ENCODE measurements at places on chromosomes 1 and 21. TPM values are rescaled to one million over a fixed set of nuclear protein-coding genes. Genes with fewer than 3 reads are reported as not detected.

- DNase-seq, result no peak
Measured at GRCh38 chr1:239185245-239185619, 201.1 kb upstream of the CHRM3 start.

The KIF2C gene
- 101 TPM for total RNA-seq

The C1orf94 gene
- not detected for total RNA-seq

- no peak for DNase-seq
Measured at GRCh38 chr1:65630855-65631254, 161.8 kb upstream of the PDE4B start.

DNA sequence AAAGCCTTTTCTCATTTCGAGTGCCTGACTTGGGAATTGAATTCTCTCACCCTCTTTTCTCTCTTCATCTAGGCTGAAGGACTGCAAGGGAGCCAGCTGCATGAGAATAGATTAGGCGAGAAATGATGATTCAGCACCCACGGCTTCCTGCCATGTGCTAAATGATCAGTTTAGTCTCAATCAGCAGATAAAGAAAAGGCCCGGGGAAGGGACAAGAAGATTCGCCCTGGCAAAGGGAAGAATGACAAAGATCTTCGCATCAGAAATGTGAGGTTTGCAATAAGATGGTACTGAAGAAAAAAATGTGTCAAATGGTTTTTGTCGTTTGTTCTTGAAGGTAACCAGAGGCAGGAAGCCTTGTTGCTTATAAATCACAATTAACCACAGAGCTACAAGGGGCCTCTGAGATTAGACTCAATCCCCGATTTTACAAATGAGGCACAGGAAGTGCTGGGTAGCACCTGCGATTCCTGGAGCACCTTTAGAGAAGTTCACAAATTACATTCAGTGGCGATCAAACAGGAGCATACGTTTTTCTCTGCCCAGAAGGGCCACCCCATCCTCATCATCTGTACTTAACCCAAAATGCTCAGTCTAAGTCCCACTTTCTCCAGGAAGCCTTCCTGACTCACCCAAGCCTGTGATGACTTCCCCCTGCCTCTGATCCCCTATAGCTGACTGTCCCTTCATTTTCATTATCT, 183.4 kb downstream of the ZNF281 start:
- DNase-seq, result peak; percentile 56

DNA sequence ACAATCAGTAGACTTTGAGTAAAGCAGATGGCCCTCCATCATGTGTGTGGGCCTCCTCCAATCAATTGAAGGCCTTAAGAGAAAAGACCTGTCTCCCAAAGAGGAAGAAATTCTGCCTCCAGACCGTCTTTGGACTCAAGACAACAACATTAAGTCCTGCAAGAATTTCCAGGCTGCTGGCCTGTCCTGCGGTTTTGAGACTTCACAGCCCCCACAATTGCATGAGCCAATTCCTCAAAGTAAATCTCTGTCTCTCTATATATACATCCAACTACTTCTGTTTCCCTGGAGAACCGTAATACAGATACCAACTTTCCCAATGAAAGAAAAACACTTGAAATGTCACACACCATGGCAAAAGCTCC, 16.4 kb downstream of the REG4 start:
- DNase-seq, result no peak

DNA sequence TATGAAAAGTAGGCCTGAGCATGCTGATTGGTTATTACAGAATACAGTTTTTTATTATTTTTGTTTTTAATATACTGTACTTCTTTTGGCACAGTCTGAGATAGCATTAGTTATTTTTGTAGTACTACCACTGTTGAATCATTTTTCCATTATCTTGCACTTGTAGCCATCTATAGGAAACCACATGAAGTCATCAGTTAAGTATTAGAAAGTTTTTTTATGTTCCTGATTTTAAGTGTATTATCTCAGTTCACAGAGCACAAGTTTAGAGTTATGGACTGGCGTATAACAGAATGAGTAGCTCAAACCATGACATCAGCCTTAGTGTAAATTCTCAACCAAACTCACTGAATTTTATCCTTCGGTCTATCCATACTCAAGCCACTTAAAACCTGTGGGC, 22.8 kb downstream of the DHX9 start:
- no peak for DNase-seq

- DNase-seq, result no peak
Measured at GRCh38 chr1:234870020-234870981, 258.3 kb downstream of the TOMM20 start.

DNA sequence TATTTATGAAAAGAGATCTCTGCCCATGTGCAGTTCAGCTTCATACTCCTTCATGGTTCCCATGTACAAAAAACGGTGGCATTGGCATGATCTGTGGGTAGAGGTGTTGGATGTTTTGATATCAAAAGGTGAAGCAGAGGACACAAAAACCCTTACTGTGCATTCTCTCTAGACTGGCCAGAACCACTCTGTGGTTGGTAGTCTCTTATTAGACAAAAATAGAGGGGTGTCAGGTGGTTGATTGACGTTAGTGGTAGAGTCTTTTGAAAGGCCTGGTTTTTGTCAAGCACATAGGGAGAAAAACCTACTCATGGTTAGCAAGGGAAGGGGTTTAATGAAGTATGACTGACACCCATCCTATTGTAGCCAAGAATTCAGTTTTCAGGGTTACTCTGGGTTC, 400.0 kb upstream of the TMPRSS15 start:
- no peak for DNase-seq

DNA sequence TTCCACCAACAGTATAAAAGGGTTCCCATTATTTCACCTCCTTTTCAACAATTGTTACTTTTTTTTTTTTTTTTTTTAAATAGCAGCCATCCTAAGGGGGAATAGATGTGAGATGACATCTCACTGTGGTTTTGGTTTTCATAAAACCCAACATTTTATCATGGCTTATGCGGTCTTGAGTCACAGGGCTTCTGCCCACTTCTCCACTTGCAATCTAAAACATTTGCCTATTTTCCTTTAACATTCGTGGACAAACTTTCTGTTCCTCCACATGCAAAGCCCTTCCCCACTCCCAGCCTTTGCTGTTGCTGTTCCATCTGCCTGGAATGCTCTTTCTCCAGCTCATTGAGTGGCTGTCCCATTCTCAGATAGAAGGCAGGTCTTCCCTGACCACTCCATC, 239.7 kb upstream of the KCNK2 start:
- DNase-seq, result no peak

DNA sequence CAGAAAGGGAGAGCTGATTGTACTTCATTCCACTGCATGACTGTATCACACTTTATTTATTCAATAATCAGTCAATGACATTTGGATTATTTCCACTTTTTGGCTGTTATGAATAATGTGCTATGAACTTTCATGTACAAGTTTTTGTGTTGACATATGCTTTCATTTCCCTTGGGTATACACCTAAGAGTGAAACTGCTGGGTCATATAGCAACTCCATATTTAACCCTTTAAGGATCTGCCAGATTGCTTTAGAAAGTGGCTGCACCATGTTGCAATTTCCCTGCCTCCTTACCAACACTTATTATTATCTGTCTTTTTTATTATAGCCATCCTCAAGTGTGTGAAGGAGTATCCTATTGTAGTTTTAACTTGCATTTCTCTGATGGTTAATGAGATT, 108.8 kb upstream of the KCNK1 start:
- no peak for DNase-seq

GRCh38 chr21:39175154-39175553, 8.1 kb downstream of the PSMG1 start:
- no peak for DNase-seq

DNA sequence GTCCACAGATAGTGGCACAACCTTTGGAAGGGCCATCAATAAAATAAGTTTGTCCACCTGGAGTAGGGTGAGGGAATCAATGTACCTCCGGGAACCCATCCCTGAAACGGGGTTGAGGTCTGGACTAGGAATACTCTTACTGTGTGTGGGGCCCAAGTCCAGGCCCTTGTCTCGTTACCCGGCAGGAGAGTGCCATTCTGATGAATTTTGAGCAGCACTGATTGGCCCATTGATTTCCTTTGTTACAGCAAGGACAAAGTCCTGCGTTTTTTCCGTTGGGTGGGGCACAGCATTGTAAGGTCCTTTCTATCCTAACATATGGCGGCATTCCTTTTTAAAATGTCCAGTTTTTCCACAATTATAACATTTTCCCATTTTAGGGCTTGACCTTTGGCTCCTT, 75.2 kb downstream of the AXDND1 start:
- DNase-seq, result no peak

DNA sequence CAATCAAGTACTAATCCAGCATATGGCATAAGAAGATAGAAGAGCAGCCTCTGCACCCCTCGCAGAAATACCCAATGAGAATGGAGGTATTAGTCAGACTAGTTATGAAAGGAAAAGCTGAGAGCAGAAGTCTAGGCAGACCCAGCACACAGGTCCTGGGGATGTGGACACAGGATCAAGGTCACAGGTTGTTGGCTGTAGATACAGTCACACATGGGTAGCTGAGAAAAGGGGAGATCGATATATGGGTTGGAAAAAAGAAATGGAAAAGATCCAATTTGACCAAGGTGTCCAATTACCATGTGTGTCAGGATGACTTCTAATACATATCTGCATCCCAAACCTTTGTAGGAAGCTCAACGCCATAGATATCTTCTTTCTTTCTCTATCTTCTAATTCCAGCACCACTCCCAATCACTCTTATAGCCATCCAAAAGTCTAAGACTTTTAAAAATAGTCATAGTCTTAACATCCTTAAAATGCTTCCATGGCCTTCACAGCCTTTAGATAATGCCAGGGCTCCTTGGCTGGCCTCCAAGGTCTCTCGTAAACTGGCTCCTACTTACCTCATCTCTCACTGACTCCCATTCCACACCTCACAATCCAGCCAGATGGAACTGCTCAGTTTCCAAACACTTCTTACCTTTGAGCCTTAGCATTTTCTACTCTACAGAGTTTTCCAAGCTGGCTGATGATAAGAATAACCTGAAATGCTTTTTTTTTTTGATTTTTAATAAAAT, 8.3 kb upstream of the ZC3H11B start:
- DNase-seq, result no peak

The LUZP1 gene
- 13.2 TPM for total RNA-seq

DNA sequence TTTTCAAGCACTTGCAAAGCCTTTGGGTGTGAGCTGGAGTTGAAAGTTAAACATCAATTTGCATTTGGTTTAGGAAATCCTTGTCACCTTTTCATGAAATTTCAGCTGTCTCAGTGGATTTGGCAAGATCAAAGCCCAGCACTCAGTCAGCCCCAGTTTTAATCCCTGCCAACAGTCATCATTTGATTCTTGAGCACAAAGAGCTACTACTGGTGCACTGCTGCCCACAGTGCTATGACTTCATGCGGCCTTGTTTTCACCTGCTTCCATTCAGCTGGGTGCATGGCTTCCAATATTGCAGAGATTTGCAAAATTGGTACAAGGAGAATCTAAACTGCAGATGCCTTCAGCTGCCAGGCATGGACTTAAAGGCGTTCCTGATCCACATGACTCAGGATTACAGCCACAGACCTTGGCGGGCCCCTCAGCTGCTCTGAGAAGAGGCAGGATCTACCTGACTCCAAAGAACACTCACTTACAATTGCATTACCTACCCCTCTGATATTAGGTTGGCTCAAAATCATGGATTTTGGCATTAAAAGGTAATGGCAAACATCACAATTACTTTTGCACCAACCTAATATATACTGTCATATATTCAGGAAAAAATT, 259.1 kb downstream of the DSCAM start:
- DNase-seq, result no peak

All from activated CD4-positive, alpha-beta T cell treated with anti-CD3 and anti-CD28 coated beads for 36 hours (primary cell).